Glutamatergic neuron (in vitro differentiated cells): ENCODE measurements at places on chromosomes 5 and 9. TPM values are rescaled to one million over a fixed set of nuclear protein-coding genes. Genes with fewer than 3 reads are reported as not detected.

The GFPT2 gene
- 11.6 TPM for total RNA-seq

The FCN2 gene
- total RNA-seq, result not detected

The FAM221B gene
- total RNA-seq, result not detected

The WNT8A gene
- total RNA-seq, result not detected

The FNBP1 gene
- 80.4 TPM for total RNA-seq

The SH3GL2 gene
- 8.1 TPM for total RNA-seq

The PCDHB15 gene
- total RNA-seq, result 29.5 TPM

The OGN gene
- not detected for total RNA-seq

The NDUFS6 gene
- 40.3 TPM for total RNA-seq
